ENCODE measurements at places on chromosomes 11 and 22. TPM values are rescaled to one million over a fixed set of nuclear protein-coding genes. Genes with fewer than 3 reads are reported as not detected.

DMC1 gene
- 2.2 TPM for total RNA-seq

LRRC55 gene
- not detected for total RNA-seq

TRIM49 gene
- not detected for total RNA-seq

NARS2 gene
- 21.4 TPM for total RNA-seq

BUD13 gene
- 20.2 TPM for total RNA-seq

CCDC188 gene
- 4.5 TPM for total RNA-seq

POU2AF2 gene
- total RNA-seq, result not detected

SAA2 gene
- total RNA-seq, result not detected

RIBC2 gene
- total RNA-seq, result 0.86 TPM

GAB4 gene
- not detected for total RNA-seq

MMP12 gene
- total RNA-seq, result not detected

CAPN5 gene
- 7.5 TPM for total RNA-seq

MMP8 gene
- total RNA-seq, result not detected

TREH gene
- total RNA-seq, result not detected

AQP11 gene
- 0.63 TPM for total RNA-seq

PRMT3 gene
- total RNA-seq, result 23.8 TPM

MUC5B gene
- total RNA-seq, result not detected

PKDREJ gene
- 0.04 TPM for total RNA-seq

EFCAB6 gene
- 0.14 TPM for total RNA-seq

ENDOD1 gene
- total RNA-seq, result 29.3 TPM

C22orf15 gene
- total RNA-seq, result 1.4 TPM

C11orf42 gene
- not detected for total RNA-seq

IRAG1 gene
- 0.13 TPM for total RNA-seq

CSTF3 gene
- total RNA-seq, result 34.2 TPM

TRABD gene
- 36.3 TPM for total RNA-seq

ABTB2 gene
- 0.07 TPM for total RNA-seq

SCGB1C1 gene
- not detected for total RNA-seq

PNPLA3 gene
- 2.8 TPM for total RNA-seq

HEPN1 gene
- total RNA-seq, result 0.11 TPM

GLYAT gene
- not detected for total RNA-seq

SGSM1 gene
- 0.20 TPM for total RNA-seq

GRM5 gene
- under 0.01 TPM for total RNA-seq
